ENCODE measurements at places on chromosomes 2 and 18. TPM values are rescaled to one million over a fixed set of nuclear protein-coding genes. Genes with fewer than 3 reads are reported as not detected.
A peak's percentile ranks its signal among the peaks of the same experiment; 100 is the strongest.

GRCh38 chr2:238847841-238848690, at the start of gene TWIST2:
TSS of gene TWIST2 (plus strand) at chr2:238848085. CDS start at chr2:238848216, 131 bp downstream.
- peaks cover 30% of the 10 kb centered on the region for H3K4me1 ChIP-seq
- H3K4me3 ChIP-seq, result peak within 1 kb of the TSS; percentile 72
- no peaks in the 10 kb centered on the region for H3K27me3 ChIP-seq

- H3K36me3 ChIP-seq, result peaks cover 43% of the 10 kb centered on the region
- H3K27me3 ChIP-seq, result no peaks in the 10 kb centered on the region
- peak overlapping the region; percentile 70 for H3K27ac ChIP-seq
- peaks cover 41% of the 10 kb centered on the region for H3K4me1 ChIP-seq
Measured at GRCh38 chr2:191013682-191013931, 364 bp downstream of the STAT1 start.

- no peak for DNase-seq
- H3K36me3 ChIP-seq, result no peaks in the 10 kb centered on the region
- H3K27ac ChIP-seq, result no peak overlapping the region
- H3K4me1 ChIP-seq, result no peaks in the 10 kb centered on the region
- H3K27me3 ChIP-seq, result peaks cover 15% of the 10 kb centered on the region
- no peak overlapping the region for H3K4me3 ChIP-seq
Measured at GRCh38 chr2:64367444-64368232, 86.3 kb upstream of the LGALSL start.

- H3K27me3 ChIP-seq, result peaks cover 3% of the 10 kb centered on the region
- no peak overlapping the region for H3K4me3 ChIP-seq
- DNase-seq, result no peak
- H3K4me1 ChIP-seq, result no peaks in the 10 kb centered on the region
Measured at GRCh38 chr2:225236769-225237323, 162.7 kb upstream of the NYAP2 start.

Gene KCNG2
- total RNA-seq, result not detected

- no peak overlapping the region for H3K4me3 ChIP-seq
- DNase-seq, result no peak
Measured at GRCh38 chr18:21196426-21196825, 45.6 kb upstream of the GREB1L start.
